ENCODE measurements at places on chromosomes 5 and 9.

DNA sequence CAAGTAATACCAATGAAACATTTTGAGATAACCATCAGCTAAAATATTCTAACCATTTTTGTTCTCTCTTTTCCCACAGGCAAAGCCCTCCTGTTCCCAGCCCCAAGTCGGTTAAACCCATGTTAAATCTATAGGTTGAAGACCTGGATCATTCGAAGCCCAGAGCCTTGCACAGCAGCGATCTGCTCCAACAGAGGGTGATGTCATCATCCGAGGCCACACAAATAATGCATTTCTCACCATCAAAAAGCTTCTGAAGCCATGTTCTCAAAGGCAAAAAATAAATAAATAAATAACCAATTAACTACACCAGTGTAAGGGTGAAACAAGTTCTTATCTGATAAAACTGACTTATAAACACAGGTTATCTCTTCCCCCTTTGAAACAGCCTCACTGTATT is 169.2 kb downstream of the ENTREP1 start:
- DNase-seq: no peak

- no peak for DNase-seq
These were observed 747.1 kb downstream of the CETN3 start for GRCh38 chr5:89662499-89662898.

GRCh38 chr5:38022631-38023030 is 182.8 kb upstream of the GDNF start:
- no peak for DNase-seq

GRCh38 chr9:135343136-135343535 is 136.4 kb upstream of the PPP1R26 start:
- DNase-seq: no peak

DNA sequence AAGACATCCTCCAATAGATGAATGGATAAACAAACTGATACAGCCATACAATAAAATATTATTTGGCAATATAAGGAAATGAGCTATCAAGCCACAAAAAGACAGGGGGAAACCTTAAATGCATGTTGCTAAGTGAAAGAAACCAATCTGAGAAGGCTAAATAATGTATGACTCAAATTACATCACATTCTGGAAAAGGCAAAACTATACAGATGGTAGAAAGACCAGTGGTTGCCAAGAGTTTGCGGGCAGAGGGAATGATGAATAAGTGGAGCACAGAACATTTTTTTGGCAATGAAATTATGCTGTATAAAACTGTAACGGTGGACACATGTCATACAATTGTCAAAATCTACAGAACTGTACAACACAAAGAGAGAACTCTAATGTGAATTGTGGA is 63.3 kb downstream of the CSF2 start:
- DNase-seq: no peak

All from GM13976 (cell line).